ENCODE measurements at places on chromosomes 7 and 10.

- DNase-seq = no peak
These were observed 43.2 kb upstream of the TES start for GRCh38 chr7:116167177-116167576.

DNA sequence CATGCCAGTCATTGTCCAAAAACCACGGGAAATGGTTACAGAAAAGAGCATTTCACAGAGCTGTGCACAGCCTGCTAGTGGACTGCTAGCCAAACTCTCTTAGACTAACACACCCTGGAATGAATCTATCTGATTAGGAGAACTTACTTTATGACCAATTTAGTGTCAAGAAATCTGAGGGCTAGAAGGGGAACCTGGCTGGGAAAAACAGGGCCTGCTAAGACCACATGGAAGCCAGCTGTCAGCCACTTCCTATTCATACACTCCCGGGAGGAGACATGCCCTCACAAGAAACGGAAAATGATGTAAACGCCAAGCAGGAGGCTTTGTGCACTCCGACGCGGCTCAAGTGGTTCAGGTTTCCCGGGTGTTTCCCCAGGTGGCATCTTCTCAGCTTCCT lies 54.8 kb downstream of the MPP7 start:
- DNase-seq = no peak

DNA sequence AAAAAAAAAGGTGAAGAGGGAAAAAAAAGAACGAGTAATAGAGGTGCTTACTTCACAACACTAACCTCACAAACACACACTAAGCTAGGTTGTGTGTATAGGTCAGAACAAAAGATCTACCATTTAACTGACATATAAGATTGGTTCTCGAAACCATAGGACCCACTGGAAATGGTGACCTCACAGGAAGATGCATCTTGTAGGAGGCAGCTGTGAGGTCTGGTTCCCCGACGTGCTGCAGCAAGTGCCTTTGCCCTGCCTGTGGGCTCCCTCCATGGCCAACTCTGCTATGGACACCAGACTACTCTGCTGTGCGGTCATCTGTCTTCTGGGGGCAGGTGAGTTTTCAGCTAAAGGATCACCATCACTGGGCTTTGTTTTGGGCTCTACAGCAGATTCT lies 133.8 kb upstream of the PRSS1 start:
- no peak for DNase-seq

GRCh38 chr10:11023009-11023953 lies 5.6 kb downstream of the CELF2 start:
- no peak for DNase-seq

DNA sequence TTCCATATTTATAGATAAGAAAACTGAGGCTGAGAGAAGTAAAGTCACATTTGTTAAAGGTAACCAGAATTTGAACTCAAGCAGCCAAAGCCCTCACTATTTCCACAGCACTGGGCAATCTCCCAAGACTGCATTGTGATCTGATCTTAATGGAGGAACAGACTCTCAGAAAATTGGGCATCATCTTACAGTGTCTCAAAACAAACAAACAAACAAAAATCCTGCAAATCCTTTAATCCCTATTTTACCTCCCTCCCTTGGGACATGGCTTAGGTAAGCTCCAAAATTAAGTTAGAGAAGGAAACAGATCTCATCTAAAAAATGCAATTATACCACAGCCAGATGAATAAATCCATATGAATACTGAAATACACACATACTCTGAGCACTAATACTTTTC lies 57.5 kb downstream of the FHIP2A start:
- DNase-seq = no peak

- DNase-seq = no peak
These were observed 6.2 kb upstream of the GRID1 start for GRCh38 chr10:86372784-86373239.

- DNase-seq = no peak
These were observed 9.0 kb downstream of the RPEL1 start for GRCh38 chr10:103254538-103255325.

DNA sequence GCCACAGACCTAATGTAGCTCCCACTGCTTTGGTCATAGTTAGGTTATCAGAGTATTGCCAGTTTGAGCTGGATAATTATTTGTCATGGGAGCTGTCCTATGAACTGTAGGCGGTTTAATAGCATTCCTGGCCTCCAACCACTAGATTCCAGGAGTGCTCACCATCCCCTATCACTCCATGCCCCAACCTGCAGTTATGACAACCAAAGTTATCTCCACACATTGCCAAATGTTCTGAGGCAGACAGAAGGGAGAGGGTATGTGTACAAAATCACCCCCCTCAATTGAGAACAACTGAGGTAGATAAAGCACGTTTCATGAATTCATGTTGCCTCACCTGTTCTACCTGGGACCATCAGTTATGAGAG lies 119.0 kb upstream of the CACUL1 start:
- no peak for DNase-seq

GRCh38 chr7:24922099-24922773 lies 57.7 kb downstream of the OSBPL3 start:
- DNase-seq = no peak

DNA sequence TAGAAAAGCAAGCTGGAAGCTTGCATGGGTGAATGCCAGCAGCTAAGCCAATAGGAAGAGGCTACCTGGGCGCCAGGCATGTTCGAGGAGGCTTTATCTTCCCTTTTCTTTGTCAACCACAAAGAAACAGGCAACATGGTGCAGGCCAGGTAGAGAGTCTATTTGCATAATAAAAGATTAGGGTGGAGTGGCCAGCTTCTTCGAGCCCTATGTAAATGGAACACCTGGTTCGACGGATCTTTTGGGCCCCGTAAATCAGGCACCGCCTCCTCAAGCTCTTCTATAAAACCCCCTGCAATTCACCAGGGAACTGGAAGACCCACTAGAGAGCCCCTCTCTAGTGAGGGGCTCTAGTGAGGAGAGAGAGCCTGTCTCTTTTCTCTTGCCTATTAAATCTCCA lies 1106.2 kb upstream of the CELF2 start:
- no peak for DNase-seq

DNA sequence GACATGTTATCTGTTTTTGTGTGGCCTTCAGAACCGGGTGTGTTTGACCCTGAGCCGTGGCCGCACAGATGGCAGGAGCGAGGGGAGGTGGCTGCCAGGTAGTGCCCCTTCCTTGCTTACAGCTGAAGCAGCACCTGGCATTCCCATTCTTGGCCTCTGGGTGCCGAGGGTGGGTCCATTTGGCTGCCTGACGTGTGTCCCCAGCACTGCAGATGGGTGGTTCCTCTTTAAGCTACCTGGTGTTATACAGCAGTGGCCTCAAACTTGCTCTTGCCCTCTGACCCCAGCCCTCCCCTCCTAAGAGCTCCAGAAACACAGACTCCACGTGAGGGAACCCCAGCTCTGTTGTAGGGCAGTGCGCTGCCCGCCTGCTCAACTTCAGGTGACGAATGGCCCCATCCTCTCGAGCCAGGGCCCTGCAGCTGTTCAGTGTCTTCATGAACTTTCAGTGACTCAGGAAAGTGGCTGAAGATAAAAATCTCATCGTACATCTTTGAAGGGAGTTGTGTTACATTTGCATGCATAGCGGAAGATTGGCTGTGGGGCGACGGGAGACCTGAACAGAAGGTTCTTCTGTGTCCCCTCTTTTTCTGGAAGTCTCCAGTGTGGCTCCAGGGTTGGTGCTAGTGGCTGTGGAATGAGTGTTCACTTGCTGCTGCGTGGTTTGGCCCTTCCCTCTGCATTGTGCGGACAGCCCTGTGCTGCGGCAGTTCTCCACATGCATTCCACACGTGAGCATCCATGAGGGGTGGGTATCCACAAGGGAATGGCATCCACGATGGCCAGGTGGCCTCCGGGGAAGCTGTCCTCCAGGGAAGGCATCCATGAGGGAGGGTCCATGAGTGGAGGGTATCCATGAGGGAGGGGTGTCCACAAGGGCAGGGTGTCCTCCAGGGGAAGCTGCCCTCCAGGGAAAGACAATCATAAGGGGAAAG lies 91.6 kb downstream of the INPP5A start:
- DNase-seq = no peak

DNA sequence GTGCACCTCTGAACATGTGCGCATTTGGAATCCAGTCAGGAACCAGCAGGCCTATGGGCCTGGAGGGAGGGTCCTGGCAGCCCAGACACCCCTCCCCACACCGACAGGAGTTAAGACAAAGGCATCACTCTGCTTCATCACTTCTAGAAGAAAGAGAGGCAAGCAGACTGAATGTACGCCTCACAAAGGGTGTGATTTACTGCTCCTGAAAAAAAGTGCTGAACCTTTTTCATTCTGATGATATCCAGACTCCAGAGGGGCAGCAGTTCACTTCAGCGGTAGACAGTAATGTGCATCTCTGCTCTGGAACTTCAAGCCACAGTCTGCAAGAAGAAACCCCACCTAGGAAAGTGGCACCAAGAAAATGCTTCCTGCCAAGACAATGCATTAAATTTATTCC lies 88.2 kb upstream of the TMEM72 start:
- no peak for DNase-seq

DNA sequence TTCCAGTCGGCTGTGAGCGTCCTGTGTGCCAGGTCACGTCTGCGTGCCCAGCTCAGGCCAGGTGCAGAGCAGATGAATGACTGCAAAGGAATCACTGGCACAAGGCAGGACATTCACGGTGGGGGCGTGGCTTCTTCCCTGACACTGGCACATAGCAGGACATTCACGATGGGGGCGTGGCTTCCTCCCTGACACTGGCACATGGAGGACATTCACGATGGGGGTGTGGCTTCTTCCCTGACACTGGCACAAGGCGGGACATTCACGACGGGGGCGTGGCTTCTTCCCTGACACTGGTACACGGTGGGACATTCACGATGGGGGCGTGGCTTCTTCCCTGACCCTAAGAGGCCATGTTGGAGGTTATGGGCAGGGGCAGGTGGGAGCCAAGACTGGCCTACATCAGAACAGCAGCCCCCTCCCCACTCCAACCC lies 64.3 kb downstream of the MYL10 start:
- DNase-seq = no peak

GRCh38 chr7:30563326-30563942 lies 31.2 kb upstream of the GARS1 start:
- no peak for DNase-seq

DNA sequence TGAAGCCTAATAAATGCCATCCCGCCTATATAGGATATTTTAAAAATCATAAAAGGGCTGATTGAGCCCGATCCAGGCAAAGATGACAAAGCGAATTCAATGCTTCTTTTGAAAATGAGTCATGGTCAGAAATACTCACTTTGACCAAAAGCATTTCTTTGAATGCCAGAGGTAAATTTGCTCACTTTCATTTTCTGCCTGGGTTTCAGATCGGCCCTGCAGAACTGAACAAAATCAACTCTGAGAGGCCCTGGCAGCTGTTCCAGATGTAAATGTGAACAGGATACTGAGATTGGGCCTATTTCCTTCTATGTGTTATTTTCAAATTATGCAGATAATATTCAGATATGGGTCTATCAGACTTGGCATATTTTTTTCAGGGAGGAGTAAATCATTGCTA lies 114.8 kb upstream of the ARID5B start:
- DNase-seq = no peak

DNA sequence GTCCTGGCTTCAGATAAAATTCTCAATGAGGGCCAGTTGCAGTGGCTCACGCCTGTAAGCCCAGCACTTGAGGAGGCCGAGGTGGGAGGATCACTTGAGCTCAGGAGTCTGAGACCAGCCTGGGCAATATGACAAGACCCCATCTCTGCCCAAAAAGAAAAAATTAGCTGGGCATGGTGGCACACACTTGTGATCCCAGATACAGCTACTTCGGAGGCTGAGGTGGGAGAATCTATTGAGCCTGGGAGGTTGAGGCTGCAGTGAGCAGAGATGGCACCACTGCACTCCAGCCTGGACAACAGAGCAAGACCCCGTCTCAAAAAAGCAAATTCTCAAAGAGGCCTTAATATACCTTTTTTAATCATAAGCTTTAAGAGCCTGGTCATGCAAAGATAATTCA lies 142.9 kb downstream of the CUX1 start:
- no peak for DNase-seq

DNA sequence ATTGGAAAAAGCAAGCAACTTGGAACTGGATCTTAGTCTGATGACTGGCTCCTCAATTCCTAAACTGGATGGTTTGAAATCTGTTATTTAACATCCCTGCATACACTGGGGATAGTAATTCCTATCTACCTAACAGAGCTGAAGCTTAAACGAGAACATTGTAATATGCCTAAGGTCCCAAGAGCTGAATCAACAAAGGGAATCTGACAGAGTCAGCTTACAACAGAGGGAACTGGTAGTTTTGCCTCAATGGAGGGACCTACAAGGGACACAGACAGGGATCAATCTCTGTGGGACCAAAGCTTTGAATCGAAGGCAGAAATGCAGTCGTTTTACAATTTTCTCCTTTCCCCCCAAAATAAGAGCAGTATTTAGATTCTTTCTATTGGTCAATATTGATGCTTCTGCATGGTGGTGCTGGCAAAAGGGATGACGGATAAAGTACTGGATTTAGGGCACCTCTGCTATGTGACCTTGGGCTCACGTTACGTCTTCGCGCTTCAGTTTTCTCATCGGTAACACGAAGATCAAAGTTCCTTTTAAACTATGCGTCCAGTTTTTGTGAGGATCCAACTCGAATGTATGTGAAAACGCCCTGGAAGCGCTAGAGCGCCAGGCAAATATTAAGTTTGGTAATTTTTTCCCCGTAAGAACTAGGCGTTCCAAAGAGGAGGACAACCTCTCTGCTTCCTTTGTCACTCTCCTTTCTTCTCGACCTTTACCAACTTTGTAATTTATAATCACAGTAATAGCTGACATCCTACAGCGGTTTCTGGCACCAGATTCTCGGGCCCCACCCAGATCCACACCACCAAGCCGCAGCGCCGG lies 1.1 kb downstream of the ACTR1A start:
- no peak for DNase-seq

DNA sequence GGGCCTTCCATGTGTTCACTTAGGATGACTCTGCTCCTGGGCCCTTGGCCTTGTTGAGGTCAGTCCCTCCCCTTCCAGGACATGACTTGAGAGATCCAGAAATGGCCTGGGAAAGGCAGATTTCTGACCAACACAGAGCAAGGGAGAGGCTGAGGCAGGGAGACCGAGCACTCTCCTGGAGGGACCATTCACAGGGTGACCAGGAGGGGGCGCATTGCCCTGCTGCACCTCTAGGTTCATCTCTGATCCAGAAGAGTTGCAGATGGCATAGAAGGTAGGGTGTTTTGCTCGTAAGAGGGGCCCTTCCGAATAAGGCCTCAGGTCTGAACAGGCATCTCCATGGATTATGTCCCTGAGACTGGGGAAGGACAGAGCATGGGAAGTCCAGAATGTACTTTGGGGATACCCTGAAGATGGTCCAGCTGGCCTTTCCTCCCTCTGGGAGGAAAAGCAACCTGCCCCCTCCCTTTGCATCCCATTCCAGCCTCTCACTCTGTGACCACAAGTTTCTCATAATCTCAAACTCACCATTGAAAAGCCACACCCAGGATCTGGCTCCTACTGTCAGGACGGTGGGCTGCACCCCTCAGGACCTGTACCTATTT lies 6.6 kb downstream of the DMBT1 start:
- DNase-seq = no peak

- no peak for DNase-seq
These were observed 106.7 kb downstream of the CUX1 start for GRCh38 chr7:101924171-101924570.

DNA sequence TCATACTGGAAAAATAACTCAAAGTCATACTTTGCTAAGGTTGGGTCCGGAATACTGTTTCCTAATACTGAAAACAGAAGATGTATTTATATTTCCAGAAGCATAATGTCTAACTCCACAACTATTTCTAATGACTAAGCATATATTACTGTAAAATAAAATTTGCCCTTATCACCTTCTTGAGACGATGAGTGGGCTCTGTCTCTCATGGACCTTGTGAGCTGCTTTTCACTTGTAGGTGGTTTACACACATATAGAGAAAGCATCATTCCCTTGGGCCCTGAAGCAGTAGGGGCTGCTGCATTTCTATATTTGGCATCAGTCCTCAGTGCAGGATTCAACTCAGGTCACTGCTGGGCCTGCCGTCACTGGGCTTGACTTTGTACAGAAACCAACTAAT lies 10.7 kb upstream of the FAM13C start:
- no peak for DNase-seq
